ENCODE measurements at places on chromosomes 3 and 15.

DNA sequence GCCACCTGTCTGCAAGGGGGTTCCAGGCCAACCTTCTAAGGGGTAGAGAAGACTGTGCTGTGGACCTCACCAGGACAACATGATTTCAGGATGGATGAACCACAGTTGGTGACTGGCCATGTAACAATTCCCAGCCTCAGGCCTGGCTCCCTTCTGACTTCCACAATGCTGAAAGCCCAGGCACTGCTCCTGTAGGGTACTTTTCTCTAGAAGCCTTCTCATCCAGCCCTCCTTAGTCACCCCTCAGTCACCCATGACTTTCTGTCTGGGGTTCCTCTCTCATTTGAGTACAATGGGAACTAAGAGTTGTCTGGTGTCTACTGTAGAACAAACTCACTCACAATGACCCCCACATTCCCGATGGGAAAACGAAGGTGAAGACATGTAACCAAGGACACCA lies 8.6 kb downstream of the ALS2CL start:
- no peak for DNase-seq

- DNase-seq, result no peak
Observed at GRCh38 chr3:50003216-50003615, 63.3 kb downstream of the RBM6 start.

DNA sequence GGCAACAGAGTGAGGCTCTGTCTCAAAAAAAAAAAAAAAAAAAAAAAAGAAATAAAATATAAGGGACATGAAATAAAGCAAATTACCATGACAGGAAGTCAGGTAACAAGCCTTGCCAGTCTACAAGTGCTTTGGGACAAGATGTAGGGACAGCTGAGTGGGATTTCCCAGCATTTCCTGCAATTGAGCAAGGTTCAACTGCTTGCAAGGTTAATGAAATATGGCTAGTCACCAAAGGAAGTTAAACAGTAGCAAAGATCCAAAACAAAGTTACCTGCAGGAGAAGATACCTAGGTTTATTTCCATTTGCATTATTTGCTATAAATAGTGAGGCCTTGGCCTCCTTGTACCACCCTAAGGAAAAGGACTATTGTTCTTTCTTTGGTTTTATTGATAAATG lies 22.3 kb upstream of the CNOT10 start:
- no peak for DNase-seq

DNA sequence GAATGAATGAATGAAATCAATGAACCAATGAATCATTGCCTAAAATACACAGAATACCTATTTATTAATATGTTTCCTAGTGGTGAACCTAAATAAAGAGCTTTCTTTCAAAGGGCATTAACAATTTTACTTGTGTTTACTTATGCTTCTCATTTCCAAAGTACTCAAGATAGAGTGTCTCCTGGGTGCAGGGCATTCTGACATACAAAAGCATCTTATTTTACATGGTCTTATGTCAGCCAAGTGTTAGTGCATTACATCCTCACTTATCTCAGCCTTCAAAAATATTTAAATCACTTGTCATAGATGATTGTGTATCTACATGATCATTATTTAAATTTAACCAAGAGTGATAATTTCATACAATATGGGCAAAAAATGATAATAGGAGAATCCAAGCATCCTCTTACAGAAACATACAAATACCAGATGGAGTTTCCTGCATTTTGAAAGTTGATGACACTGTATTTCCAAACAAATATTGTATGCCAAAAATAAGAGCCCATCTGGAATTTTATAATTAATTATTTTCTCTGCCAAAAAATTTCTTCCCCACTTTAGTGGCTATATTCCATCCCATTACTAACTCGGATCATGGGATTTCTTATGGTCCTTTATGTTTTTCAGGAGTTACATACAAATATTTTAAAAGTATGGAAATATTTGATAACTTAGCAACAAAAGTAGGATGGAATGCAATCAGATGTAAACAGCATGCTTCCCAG lies 279.0 kb downstream of the RBMS3 start:
- no peak for DNase-seq

DNA sequence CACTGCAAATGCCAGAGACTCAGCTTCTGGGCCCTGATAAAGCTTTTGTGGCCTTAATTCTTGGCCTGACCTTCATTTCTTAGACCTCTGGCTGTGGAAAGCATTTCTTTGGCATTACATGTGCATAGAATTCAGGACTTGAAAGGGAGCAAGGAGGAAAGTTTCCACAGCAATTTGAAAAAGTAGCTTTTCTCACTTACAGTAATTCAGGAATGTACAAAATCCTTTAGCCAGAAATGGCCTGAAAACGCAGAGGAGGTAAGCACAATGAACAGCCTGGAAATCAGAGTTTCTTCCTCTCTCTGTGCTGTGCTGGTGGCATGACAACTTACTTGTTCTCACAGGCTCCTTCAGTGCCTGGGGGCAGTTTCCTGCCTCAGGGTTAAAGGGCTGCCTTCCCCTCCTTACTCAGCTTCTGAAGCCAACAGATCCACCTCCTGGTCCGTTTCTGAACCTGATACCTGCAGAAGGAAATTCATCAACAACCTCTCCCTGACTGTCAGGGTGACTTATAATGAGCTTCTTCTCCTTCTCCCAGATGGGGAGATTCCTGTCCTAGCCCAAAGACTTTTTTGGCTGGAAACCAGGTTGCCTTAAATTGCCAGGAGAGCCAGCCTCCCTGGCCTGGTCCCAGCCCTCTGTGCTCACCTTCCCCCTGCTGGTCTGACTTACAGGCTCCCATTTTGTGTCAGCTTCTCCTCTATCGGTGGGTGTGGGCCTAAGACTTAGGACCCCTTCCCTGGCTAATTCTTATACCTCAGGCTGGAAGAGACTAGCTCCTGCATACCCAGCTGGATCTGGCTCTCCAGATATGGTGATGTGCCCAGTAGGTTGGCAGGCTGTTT lies 102.3 kb downstream of the MYRIP start:
- DNase-seq, result no peak

DNA sequence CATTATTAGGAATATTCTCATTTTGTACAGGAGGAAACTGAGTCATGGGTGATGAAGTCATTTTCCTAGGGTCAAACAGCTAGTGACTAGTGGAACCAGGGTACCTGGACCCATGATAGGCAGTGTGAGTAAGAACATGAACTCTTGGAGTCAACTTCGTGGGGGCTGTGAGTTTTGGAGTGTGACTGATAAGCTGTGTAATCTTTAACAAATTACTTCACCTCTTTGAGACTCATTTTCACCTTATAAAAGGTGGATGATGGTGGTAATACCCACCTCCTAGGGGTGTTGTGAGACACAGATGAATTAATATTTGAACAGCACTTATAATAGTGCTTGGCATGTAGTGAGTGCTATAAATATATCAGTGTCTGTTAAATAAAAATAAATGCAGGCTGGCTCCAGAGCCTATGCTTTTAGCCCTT lies 9.1 kb downstream of the SEMA6D start:
- DNase-seq, result no peak

- DNase-seq, result no peak
Observed at GRCh38 chr3:17175187-17175807, 290.5 kb downstream of the PLCL2 start.

DNA sequence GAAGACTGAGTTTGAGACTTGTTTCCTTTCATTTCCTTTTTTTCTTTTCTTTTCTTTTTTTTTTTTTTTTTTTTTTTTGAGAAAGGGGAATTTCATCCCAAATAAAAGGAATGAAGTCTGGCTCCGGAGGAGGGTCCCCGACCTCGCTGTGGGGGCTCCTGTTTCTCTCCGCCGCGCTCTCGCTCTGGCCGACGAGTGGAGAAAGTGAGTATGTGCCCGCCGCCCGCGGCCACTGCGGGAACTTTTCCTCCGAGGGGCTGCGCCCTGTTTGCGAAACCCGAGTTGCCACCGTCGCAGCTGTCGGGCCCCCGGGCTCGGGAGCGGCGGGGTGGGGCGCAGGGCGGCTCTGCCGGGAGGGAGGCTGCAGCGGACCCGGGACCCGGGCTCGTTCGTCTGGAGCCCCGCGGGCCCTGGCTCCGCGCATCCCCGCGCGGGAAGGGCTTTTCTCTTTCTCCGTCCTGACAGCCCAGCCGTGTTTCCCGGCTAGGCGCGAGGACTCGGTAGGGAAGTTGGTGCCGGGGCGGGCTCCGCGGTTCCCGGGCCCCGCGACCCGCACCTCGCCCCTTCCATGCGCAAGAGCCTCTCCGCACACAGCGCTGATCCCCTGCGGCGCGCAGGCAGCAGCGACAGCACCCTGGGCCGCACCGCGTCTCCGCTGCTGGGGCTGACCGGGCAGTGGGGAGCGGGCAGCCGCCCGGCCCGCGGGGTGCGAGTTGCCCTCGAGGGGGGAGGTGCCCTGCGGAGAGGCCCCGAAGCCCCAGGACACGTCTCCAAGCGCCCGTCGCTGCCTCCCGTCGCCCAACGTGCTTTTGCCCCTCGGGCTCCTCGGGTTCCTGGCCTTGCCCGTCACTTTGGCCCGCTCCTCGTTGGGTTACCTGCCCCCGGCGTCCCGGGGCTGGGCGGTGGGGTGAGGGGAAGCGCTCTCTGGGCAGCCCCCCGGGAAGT lies 1.4 kb downstream of the IGF1R start:
- no peak for DNase-seq

GRCh38 chr3:163936543-163936942 lies 1141.8 kb downstream of the SI start:
- DNase-seq, result no peak

DNA sequence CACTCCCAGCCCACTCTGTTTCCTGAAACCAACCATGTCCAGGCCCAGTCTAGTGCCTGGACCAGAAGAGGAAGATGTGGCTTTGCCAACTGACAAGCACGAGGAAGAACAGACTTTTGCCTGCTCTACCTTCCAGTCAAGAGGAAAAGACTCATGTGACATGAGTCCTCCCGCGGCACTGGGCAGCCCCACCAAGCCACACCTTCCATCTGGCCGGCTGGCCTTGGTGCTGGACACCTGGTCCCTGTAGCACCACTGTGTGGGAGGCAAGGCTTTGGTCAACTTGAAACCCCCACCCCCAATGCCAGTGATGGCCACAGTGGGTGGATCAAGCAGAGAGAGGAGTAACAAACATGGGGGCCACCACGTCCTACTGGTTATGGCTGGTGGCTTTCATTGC lies 12.5 kb downstream of the CHDH start:
- DNase-seq, result no peak

GRCh38 chr3:171138027-171138426 lies 111.5 kb upstream of the SLC2A2 start:
- DNase-seq, result no peak

- no peak for DNase-seq
Observed at GRCh38 chr15:72173401-72173800, 24.2 kb downstream of the GRAMD2A start.

DNA sequence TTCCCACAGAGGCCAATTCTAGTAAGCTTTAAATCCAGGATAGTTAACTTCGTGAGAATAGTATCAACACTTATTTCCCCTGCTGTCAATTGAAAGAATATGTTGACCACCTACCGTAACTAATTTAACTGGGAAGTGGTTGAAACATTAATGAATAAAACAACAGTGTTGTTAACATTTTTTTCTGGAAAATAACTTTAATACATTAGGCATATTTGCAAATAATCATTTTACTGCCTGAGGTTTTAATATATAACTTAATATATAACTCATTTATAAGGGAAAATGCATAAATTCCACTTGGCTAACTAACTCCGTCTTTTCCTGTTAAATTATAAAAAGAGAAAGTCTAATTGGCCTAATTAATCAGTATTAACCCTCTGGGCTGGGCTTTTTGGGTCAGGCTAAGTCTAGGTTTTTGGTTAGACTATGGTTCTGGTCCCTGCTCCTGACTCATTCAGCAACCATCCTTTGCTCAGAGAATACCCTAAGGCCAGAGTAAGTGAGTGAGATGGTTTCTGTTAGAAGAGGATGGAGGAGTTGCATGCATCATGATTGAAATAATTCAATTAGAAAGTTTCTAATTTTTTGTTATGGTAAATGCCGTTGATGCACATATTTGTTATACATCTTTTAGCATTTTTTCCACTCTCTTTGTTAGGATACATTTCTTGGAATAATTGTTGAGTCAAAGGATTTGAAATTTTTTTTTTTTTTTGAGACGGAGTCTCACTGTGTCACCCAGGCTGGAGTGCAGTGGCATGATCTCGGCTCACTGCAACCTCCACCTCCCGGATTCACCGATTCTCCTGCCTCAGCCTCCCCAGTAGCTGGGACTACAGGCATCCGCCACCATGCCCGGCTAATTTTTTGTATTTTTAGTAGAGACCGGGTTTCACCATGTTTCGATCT lies 10.8 kb upstream of the SKIL start:
- DNase-seq, result no peak

GRCh38 chr3:98699132-98699531 lies 64.0 kb upstream of the ST3GAL6 start:
- DNase-seq, result no peak

DNA sequence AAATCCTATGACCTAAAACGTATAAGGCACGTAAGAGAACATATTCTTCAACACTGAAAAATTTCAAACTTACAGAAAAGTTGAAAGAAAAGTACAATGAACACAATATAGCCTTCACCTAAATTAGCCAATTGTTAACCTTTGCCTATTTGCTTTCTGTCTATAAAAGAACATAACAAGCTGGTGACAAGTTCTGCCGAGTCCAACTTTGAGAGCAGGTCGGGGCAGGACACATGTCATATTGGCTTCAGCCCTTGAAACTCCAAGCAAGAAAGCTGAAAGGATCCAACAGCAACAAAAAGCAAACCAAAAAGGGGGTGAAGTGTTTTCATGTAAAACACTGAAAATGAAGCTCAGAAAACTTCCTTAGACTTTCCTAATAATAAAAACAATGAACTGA lies 59.1 kb downstream of the TBC1D2B start:
- no peak for DNase-seq

- no peak for DNase-seq
Observed at GRCh38 chr15:29018995-29019976, 133.5 kb downstream of the APBA2 start.

- no peak for DNase-seq
Observed at GRCh38 chr3:60076331-60076730, 1026.5 kb upstream of the CFAP20DC start.

- no peak for DNase-seq
Observed at GRCh38 chr15:56913670-56914069, 4.8 kb upstream of the TCF12 start.

- DNase-seq, result no peak
Observed at GRCh38 chr15:76460871-76461270, 124.3 kb downstream of the ISL2 start.

DNA sequence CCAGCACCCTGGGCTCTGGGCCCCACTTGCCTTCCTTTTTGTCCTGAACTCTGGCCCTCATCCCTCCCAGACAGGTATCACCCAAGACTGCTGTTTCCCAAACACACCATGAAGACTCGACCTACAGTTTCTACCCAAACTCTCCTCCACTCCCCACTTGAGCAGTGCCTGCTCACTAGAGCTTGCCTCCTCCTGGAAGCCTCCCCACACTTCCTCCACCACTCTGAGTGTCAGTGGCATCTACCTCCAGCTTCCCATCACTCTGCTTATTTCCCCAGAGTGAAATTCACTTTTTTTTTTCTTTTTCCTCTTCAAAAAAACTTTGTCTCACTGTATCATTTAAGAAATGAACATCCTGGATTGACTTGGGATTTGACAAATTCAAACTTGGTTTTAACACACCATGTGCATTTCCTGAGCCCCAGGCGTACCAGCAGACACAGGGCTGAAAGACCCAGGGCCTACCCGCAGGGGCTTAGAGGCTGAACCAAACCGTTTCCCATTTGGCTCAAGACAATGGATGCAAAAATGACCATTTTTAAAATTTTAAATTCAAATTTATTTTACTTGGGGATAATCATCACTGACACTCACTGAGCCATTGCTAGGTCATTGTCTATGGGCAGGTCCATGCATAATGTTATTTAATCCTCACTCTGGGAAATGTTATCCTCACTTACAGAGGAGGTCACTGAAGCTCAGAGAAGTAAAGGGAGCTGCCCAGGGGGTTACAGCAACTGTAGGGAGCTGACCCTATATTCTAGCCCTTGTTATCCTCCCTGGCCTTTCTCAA lies 62.3 kb downstream of the IQSEC1 start:
- no peak for DNase-seq

- no peak for DNase-seq
Observed at GRCh38 chr15:47027322-47027946, 689.9 kb upstream of the SEMA6D start.

Data from hypothalamus (tissue), 51 donors.